Stimulated activated CD8-positive, alpha-beta memory T cell treated with anti-CD3 and anti-CD28 coated beads, Interleukin-4, amount 100 ng/mL, for 4 hours (primary cell): ENCODE measurements at places on chromosomes 1 and 21.

GRCh38 chr1:246166841-246167240 lies 340.2 kb downstream of the SMYD3 start:
- no peak for DNase-seq

- no peak for DNase-seq
Measured at GRCh38 chr1:115284209-115284608, 53.8 kb downstream of the NGF start.

DNA sequence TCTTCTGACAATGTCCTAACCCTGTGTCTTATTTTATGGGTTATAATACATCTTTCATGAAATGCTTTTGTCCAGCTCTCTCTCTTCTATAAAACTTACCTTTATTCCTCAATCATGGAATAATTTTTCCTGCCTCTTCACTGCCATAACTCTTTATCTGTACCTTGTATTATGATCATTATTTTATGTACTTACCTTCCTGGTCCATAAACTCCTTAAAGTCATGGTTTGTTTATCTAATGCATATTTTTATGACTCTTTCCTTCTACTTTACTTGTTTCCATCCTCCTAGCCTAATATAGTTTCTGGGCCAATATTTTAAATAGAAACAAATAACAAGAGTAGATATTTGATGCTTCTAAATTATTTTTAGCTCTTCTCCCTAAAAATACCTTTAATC lies 65.8 kb upstream of the BMP8A start:
- DNase-seq: no peak

DNA sequence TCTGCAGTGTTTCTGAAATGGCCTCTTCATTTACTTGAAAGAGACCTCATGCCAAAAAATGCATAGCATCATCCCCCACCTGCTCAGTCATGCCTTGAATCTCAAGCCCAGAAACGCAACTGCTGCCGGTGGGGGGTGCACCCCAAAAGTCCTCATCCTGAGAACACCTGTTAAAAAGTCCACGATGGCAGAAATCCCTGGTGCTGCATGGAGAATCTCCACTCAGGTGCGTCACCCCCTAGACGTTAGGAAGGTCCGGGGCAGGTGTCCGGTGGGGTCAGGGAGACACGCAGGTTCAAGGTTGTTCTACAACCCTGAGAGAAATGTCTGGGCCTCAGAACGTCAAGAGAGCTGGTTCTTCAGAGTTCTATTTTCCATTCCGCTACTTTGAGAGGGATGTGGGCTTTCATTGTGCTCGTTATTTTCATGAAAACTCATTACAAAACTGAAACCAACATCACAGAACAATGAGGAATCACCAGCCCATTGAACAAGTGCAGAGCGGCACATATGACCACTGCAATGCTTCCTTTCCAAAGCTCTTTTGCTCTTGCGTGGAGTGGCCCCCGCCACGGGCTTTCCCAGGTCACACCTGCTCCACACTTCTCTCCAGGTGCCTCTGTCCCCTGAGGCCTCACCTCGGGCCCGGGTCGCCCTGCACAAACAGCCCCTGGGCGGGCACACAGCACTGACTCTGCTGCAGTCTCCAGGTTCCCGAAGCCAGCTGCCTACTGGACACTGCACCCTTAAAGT lies 201.9 kb downstream of the TOMM20 start:
- no peak for DNase-seq

DNA sequence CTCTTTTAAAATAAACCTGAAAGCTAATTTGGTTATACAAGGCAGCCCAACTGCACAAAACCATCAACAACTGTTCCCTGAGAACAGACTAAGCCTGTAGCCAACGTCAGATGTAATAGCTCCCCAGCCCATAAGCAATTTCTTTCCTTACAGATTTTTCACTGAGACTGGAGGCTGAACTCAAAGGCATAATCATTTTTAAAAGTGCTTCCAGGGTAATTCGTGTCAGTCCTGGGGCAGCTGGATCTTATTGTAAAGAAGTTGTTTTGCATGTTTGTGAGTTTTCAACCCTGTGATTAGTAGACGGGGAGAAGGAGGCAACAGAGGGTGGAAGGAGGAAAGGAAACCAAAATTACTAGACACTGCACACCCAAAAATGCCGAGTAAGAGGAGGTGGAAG lies 3.2 kb downstream of the DPT start:
- DNase-seq: no peak

- no peak for DNase-seq
Measured at GRCh38 chr1:98251497-98251896, 330.7 kb upstream of the DPYD start.

DNA sequence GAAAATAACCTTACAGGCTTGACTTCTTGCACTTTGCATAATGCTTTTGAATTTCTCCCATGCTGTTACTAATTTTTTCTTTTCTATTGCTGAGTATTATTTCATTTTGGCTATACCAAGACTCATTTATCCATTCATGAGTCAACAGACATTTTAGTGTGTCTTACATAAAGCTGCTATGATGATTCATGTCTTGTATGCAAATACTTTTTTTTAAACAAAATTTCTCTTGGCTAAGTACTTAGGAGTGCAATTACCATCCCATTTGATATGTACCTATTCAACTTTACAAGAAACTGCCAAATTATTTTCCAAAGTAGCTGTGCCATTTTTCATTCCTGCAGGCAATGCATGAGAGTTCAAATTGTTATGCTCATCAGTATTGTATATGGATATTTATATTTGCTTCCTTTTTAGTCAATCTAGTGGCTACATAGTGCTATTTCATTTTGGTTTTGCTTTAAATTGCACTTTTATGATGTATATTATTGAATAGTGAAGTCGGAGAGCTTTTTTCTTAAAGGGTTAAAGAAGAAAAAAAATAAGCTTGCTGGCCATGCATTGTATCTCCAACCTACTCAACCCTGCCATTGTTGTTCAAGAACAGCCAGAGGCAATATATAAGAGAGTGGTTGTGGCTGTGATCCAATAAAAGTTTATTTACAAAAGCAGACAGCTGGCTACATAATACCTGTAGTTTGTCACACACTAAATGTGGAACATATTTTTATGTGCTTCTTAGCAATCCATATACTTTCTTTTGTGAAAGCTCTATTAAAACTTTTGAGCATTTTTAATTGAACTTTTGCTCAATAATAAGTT lies 862.8 kb downstream of the KCNT2 start:
- no peak for DNase-seq

DNA sequence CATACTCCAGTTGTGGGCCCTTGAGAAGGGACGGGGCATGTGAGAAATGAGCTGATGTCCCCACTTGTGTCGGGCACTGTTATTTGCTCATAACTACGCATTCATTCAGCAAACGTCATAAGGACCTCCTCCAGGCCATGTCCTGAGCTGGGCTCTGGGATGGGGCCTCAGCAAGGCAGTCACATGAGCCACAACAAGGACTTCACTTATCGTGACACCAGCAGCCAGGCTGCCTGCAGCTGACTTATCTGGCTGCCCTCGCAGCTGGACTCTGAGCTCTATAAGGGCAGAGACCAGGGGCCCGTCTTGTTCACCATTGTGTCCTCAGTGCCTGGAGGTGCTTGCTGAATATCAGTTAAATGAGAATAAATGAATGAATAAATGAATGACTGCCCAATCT lies 37.5 kb upstream of the GRIK3 start:
- no peak for DNase-seq

GRCh38 chr1:222634180-222635013 lies 16.5 kb downstream of the MIA3 start:
- DNase-seq: peak; percentile 63

- no peak for DNase-seq
Measured at GRCh38 chr1:213947200-213947801, 40.5 kb upstream of the PROX1 start.

DNA sequence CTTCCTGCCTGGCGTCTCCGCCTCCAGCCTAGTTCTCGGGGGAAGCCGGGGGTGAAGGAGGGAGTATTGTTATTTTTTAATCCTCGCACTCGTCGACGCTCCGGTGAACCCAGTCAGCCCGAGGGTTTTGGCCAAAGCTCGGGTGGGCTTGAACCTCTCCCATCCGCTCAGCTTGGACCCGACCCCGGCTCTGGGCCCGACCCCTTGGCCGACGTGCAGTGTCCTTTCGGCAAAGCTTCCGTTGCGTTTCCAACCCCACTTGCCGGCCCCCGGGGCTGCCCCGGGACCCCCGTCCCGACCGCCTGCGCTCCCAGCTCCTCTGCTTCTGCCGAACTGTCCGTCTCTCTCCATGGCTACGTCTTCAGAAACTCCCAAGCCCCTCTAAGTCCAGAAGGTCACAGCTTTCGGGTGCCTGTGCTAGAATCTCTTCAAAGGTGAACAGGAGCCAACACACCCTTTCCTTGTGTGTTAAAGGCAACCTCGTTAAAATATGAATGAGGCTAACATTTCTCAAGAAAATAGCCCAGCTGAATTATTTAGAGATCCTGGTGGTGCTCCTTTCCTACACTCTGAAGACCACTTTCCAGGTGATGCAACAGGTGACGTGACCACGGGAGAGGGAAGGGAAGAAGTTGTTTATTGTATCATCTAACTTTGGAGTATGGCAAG lies 647 bp downstream of the DESI2 start:
- no peak for DNase-seq

DNA sequence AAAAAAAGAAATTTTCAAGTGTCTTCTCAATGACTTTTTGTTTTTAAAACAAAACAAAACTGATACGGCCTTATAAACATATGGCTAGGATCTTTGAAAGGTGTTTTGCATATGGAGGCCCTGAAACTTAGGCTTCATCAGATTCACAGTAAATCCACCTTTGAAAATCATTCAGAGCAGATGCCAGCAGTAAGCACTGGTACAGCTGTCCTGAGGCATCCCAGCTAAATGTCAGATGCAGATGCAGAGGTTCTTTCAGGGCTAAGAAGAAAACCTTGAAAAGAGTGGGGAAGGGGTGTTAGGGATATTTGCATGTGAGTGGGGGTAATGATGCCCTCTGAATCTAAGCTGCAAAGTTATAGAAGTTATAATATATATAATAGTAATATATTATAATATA lies 56.2 kb upstream of the GNG12 start:
- no peak for DNase-seq

DNA sequence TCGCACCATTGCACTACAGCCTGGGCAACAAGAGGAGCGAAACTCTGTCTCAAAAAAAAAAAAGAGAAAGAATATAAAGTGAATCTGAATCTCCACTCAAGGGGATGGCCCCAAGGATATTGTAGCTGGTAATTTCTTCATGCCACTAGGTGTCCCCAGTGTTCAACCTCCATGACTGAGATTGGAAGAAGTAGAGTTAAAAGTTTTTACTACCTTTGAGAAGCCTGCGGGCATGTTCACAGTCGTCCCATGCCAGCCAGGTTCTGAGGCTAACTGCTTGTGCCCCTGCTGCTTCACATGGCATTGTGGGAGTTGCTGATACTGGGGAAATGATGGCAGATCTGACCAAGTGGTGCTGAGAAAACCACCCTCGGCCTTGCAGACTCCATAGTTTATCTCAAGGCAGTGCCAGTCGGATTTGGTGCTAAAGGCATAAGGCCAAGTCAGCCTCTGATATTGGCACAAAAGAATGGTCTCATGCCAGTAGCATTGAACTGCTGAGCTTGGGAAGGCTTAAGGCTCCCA lies 10.8 kb upstream of the SHISA4 start:
- DNase-seq: no peak

DNA sequence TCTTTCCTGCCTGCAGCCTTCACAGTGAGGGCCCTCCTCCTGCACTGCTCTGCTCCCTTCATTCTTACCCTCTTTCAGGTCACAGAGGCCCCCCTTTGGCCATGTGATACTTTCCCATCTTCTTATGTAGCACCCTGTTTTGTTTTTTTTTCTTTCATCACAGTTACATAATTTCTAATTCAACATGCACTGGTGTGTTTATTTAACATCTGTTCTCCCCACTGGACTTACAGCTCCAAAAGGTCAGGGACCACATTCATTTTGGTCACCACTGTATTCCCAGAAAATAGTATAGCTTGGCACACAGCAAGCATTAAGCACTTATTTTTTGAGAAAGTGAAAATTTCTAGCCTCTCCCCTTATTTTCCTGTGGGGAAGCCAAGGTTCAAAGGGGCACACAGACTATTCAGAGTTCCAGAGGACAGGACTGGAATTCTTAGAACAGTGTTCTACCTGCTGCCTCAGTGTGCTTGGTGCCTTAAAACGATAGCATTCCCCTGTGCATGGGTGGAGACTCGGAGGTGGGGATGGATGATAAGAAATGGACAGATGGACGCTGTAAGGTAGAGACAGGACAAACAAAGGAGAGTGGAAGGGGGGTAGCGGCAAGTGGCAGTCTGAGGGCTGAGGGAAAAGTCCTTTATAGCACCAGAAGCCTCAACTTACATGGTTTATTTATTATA lies 5.3 kb downstream of the DENND2D start:
- no peak for DNase-seq

DNA sequence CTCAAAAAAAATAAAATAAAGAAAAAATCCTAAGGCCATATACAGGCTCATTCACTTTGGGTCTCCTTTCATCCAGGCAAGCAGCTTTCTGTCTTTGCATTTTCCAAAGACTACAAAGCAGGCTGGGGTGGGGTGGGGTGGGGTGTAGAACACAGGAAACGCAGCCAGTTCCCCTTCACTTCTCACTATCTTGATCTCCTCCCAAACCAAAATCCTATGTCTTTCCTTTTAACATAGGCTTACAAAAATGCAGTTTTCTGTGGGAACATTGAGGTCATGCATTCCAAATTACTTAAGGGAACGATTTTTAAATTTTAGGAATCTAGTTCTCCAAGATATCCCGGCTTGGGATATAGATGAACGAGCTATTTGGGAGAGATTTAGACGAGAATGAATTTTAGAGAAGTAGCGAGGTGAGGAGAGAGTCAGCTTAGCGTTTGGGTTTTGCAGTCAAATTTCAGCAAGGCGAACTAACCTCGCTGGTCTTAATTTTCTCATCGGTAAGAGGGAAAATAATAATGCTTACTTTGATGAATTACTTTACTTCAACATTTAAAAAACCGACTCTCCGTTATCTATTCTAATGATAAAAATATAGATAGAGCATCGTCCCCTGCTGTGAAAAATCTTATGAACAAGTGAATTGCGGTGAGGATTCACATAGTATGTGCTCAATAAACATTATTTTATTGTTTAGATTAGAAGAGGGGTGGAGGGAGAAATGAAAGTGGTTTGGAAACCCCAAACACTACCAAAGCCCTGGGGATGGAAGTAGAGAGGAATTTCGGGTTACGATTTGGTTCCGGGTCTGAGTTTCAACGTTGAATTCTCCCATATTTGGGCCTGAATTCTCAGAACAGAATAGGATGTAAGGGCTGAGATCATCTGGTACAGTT lies 735 bp upstream of the STX12 start:
- no peak for DNase-seq

DNA sequence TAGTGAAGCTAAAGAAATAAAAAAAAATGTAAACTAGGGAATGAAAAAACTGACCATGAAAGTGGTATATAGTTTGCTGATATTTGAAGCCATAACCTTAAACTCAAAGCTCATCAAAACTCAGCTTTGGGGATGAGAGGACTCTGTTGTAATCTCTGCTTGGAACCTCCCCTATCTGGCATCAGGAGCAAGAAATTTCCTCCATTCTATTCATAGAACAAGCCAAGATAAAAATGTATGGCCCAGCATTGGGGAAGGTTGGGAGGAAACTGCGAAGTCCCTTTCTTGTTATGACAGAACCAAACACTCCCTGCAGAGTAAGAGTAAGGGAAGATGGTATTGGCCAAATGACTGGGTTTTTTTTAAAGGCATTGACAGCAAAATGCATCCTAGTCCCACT lies 35.6 kb downstream of the MCOLN2 start:
- no peak for DNase-seq

GRCh38 chr1:89946532-89946931 lies 48.4 kb upstream of the ZNF326 start:
- no peak for DNase-seq

- no peak for DNase-seq
Measured at GRCh38 chr1:173426057-173426456, 51.1 kb upstream of the PRDX6 start.

- no peak for DNase-seq
Measured at GRCh38 chr1:41144285-41144684, 97.8 kb downstream of the SCMH1 start.

GRCh38 chr21:44414291-44415072 lies 40.8 kb upstream of the LRRC3 start:
- no peak for DNase-seq
